ENCODE measurements at places on chromosomes 3 and 15.
A peak's percentile ranks its signal among the peaks of the same experiment; 100 is the strongest.

- DNase-seq: no peak
Observed at GRCh38 chr3:11636394-11636770, 7.3 kb downstream of the VGLL4 start.

DNA sequence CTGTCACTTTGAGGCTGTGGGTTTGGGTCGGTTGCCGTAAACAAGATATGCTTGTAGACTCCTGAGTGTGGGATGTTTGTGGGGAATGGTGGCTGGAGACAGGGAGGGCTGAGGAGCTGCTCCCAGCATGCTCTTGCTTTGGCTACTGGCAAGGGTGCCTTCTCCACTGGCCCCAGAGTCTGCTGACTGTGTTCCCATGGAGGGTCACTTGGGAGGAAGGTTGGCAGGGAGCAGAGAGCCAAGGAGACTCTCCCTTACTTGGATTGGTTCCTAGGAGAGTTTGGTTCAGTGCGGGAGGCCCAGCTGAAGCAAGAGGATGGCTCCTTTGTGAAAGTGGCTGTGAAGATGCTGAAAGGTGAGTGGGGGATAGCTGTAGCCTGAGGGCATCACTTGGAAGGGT lies 11.8 kb downstream of the TYRO3 start:
- no peak for DNase-seq

- DNase-seq: no peak
Observed at GRCh38 chr3:50582083-50582482, 12.8 kb downstream of the HEMK1 start.

- DNase-seq: no peak
Observed at GRCh38 chr15:66611257-66612053, 45.7 kb upstream of the LCTL start.

DNA sequence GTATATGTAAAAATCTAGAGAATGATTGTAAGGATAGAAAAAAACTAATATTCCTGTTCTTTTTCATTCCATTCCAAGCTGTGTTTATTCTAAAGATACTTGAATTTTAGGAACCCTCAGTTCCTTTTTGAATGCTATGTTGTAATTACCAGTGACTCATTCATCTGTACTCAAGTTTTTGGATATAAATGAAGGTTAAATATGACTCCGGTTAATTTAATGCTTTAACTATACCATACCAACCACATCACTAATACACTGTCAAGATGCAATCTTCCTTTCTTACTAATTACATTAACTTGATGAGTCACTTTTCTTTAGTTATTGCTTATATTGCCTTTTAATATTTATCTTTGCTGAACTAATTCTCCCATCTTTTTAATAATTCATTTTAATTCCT lies 68.8 kb upstream of the ZNF148 start:
- DNase-seq: peak; percentile 51

- DNase-seq: no peak
Observed at GRCh38 chr3:189790658-189791057, 159.5 kb downstream of the TP63 start.

All from LHCN-M2 (cell line).